ENCODE measurements at places on chromosomes 7 and 10.

DNA sequence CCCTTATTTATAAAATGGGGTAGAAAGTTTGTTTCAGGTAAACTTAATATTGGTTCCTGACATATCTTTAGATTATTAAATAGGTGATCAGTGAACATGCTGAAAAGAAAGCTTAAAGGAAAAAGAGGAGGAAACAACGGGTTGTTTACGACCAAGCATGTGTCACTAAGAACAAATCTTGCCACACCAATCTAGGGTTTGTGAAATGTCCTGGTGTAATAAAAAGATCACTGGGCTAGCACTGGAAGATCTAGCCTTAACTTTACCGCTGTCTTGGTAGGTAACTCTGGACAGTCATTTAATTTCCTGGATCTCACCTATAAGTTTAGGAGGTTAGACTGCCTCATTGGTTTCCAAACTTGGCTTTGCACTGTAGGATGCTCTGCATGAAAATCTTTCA is 19.0 kb downstream of the VPS26A start:
- no peak for DNase-seq

DNA sequence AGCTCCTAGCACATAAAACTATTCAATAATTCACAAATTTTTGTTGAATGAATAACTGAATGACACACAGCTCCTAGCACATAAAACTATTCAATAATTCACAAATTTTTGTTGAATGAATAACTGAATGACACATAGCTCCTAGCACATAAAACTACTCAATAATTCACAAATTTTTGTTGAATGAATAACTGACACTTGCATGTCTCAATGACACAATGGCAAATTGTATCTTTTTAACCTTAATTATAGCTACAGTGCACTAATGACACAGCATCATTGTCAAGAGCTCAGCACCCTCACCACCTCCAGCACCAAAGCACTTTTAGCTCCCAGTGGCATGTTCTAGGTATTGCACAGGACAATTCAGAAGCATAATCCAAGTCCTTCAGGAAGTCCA is 131.6 kb downstream of the PDE1C start:
- no peak for DNase-seq

GRCh38 chr10:111440501-111440900 is 363.7 kb downstream of the ADRA2A start:
- DNase-seq: no peak

DNA sequence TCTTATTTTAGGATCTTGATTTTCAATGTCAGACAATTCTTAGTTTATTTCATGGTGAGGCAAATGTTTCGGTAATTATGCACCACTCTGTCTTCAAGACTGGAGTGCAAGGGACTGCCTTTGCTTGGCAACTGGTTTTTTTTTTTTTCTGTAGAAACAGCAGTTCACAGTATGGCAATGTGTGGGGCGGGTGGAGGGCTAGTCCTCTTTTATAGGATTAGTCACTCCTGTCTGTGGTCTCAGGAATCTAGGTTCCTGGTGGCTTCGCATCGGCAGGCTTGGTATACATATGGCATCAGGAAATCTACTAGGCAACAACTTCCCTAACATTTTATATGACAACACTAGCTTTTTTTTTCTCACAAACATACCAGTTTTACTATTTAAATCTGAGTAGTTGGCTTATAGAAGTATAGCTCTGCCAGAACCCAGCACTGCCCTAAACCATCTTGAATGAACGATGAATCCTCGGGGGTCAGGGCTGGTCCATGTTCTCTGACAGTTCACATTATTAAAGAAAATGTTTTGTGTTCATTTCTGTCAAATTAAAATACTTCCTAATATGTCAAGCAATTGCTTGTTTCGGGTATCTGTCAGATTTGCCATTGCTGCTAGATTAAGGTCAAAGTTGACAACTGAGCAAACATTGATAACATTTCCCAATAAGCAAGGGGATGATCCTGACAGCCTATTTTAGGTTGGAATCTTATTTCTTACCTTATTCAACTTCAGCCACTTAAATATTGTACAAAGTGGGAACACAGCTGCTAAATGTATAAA is 289.7 kb upstream of the VSTM2A start:
- no peak for DNase-seq

DNA sequence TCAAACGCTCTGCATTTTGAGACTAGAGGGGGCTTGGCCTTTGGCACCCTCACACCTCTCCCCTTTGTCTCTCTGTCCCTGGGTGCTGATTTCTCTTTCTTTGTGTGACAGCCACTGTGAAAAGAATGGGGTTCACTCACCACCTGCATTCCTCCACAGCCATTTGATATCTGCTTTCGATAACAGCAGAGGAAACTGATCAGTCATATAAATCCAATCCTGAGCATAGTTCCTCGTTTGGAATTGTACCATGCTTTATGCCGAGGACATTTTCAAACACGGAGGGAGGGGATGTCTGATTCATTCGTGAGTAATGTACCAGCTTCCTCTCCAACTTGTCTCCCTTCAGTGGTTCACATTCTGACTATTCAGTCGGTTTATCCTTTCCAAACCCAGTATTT is 15.8 kb downstream of the MET start:
- no peak for DNase-seq

DNA sequence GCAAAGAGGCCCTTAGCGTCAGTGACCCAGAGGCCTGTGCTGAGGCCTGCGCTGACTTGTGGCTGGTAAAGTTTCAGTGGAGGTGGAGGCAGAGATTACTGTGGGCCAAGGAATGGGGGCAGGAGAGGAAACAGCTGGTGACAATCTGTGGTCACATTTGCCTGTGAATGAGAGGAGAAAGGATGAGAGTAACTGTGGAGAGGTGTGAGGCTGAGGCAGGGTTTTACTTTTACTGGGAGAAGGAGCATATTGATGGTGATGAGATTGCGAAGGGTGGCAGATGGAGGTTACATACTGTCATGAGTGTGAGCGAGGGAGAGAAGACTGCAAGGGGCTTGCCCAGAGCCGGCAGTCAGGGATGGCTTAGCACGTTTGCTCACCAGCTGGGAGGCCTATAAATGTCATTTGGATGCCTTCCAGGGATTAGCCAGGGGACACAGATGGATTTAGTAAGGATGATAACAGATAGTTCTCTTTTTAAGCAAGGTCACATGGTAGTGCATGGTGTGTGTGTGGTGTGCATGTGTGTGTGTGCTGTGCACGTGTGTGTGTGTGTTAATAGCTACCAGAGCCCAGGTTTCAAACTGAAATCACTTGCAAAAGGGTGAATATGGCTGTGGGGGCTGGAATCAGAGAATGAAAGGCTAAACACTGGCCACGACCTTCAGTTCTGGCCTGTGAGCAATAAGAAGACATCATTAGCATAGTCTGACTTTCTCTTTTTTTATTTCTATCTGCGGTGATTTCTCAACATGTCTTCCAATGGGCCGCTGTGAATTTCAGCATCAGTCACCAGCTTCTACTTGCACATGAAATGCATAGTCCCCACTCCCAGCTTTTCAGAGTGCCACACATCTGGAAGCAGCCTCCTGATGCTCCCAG is 291.5 kb upstream of the ZNF32 start:
- DNase-seq: no peak

GRCh38 chr10:60820093-60820754 is 41.9 kb downstream of the CDK1 start:
- DNase-seq: no peak

DNA sequence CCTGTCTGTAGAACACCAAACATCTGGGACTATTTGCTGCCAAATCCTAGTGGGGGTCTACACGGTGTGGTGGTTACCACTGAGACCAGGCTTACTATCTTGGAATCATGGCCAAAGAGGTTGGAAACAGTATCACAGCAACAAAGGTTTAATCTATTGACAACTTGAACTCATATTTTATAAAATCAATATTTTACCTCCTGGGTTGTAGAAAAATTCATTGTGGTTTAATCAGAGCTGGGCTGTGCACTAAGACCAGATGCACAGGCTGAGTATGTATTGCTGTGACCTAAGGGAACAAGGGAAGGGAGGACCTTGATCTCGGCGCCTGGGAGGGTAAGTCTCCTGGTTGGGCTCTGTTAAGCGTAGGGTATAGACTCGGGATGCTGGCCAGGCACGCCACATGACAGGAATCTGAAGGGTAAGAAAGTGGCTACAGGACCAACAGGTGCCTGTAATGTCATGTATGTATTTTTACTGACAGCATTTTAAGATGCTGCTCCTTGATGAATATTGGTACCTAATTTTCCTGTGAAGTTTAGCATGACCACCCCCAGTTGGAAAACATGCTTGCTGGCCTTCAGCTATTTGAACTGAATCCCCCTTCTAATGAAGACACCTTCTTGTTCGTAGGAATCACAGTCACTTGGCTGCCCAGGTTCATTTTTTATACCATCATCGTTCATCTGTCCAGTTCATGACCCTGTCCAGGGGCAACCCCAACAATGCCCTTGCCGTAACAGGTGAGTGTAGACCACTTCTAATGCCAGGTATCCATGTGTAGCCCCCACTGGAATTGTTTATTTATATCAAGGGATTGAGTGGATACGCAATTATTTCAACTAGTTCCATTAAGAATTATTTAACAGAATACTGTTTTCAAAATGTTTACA is 79.5 kb downstream of the EZH2 start:
- DNase-seq: no peak

DNA sequence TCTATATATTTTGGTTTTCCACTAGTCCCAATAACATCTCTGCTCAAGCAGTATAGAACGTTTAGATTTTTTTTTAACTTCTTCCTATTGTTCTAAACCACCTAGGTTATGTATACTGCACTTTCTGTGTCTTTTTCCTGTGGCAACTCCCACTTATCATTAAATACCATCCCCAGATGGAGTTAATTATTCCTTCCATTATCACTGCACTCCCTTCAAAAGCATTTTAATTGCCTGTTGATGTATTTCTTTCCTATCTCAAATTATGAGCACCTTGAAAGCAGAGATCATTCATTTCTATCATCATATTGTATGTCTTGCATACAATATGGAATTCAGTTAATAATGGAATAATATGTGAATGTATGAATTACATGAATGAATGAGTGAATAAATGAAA is 148.0 kb downstream of the HGF start:
- no peak for DNase-seq

GRCh38 chr10:7157091-7157490 is 253.7 kb downstream of the SFMBT2 start:
- no peak for DNase-seq

DNA sequence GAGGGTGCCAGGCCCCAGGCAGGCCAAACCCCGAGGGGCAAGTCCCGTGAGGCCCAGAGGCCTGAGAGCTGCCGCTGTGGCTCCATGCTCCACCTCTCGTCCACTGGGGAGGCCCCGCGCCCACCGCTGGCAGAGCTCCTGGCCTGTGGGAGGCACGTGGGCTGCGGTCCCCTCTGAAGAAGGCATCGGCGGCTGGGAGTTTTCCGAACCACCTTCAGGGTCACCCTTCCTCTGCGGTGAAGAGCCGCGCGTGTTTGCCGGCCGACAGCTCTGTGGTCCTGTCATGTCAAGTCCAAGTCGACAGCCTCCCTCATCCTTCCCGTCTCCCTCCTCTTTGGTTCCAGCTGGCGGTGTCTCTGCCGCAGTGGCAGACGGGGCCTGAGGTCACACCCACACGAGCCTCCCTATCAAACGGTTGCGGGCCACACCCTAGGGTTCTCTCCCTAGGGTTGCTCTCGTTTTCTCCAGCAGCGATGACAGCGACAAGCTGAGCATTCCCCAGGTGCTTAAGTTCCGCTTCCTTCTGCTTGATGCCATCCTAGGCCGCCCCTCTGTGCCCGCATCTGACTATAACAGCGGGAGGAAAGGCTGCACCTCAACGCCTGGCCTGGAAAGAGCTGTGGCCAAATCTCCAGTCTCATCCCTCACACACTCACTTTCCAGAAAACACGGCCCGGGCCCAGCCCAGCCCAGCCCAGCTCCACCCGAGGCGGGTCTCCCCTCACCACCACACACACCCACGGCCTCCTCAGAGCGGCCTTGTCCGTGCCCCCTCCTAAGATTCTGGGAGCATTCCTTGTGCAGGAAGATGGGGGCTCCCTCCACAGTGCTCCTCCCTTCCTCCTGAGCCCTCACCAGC is 185.0 kb downstream of the ELFN1 start:
- DNase-seq: no peak

DNA sequence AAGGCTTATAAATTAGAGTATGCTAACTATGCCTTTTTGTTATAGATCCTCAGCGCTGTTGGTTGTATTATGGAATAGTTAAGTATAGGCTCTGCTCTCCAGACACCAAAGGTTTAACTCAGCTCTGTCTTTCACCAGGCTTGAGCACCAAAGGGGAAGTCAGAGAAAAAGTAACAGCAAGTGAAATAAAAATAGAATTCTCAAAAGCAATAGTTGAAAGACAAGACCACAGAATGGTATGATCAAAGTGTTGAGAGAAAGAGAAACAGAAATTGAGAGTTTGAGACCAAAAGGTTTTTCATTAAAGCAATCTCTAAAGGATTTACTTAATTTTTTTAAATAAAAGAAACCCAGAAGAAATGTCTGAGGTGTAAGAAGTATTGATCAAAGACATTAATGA is 529.8 kb upstream of the C7orf33 start:
- no peak for DNase-seq

DNA sequence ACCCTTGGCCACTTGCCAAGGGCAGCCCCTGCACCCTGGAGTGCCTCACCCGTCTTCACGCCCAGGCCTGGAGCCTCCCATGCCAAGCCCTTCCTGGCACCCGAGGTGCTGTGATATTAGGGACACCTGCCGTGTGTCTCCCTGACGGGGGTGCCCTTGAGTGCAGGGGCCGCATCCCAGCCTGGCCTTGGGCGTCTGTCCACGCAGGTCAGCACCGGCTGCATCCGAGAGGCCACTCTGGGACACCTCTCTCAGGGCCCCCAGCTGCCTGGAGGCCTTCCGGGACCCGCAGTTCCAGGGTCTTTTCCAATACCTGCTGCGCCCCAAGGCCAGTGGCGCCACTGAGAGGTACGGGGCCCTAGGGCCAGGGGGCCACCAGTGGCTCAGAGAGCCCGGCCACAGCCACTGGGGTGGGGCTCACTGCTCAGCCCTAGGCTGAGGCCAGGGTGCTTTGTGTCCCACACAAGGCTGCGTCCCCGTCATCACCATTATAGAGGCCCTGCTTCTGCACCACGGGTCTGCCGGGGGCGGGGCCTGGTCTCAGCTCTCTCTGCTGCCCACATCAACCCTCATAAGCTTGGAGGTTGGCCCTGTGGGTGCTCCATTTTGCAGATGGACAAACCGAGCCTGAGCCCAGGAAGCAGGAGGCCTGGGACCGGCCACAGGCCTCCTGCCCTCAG is 12.7 kb downstream of the AP5Z1 start:
- DNase-seq: no peak

GRCh38 chr7:150851492-150852370 is 586 bp upstream of the AOC1 start:
- no peak for DNase-seq

DNA sequence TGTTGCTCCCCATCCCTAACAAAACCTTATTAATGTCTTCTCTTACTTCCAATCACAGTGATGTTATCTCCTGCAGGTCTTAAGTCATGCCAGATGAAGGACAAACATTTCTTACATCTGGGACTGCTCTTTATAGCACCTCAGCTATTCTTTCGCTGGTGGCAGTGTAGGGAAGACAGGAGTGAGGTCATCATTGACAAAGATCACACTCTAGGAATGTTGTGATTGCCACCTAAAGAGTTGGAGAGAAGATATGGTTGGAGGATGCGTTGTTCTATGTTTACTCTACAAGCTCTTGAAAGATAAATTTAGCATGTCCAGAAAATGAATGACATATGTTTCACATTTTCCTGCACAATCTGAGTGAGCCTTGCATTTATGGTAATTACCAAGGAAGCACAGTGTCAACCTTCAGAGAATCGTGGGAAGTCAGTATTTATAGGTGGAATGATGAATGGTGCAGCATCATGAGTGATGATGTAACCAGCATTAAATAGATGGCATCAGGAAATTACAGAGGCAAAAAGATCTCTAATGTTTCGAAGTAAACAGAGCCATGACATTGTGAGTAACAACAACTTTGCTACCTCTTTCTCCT is 188.1 kb upstream of the STEAP1 start:
- DNase-seq: no peak
